NCI-H2081 (cell line): ENCODE measurements at places on chromosomes 2 and 18.

GRCh38 chr18:58891776-58892175, 27.1 kb downstream of the ZNF532 start:
- DNase-seq = no peak

- DNase-seq = no peak
Measured at GRCh38 chr2:17442334-17442733, 75.9 kb downstream of the RAD51AP2 start.

DNA sequence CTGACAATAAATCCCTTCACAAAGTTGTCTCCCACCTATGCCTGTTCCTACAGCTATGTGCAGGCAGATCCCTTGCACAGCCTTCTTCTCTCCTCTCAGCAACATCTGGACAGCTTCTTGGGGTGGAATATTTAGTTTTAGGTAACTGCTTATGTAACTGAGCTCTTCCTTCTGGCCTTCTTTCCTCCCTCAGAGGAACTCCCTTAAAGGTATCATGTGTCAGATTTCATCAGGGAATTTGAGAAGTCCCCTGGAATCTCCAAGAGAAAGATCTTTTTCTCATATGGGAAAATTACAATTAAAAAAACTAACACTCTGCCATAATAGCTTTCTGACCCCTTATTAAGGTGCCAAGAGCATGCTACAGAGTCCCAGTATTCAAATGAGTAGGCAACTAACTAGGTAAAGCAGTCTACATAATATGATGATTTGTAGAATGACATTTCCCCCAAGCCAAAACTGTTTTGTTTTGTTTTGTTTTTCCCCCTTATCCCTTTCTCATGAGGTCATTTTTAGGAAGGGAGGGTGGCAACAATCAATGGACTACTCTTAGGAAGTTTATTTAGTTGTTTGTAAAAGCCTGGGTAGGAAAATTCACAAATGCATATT, 2.4 kb downstream of the TMEM200C start:
- no peak for DNase-seq

- no peak for DNase-seq
Measured at GRCh38 chr2:98637401-98638147, 29.2 kb downstream of the UNC50 start.

DNA sequence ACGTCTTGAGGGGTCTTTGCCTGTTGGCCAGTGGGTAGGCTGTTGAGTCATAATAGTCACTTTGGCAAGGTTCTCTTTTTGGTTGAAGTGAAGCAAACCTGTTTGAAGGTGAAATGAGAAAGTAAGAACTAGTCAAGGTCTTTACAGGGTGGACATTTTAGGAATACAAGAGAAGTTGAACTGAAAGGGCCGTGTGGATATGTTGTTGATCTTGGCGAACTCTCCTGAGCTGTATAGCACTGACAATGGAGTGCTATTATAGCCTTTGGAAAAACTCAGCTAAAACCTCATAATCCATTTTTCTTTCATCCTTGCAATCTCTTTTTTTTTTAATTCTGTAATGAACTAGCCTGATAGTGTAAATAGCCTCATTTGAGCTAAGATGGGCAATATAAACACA, 248.1 kb downstream of the MEIS1 start:
- no peak for DNase-seq

DNA sequence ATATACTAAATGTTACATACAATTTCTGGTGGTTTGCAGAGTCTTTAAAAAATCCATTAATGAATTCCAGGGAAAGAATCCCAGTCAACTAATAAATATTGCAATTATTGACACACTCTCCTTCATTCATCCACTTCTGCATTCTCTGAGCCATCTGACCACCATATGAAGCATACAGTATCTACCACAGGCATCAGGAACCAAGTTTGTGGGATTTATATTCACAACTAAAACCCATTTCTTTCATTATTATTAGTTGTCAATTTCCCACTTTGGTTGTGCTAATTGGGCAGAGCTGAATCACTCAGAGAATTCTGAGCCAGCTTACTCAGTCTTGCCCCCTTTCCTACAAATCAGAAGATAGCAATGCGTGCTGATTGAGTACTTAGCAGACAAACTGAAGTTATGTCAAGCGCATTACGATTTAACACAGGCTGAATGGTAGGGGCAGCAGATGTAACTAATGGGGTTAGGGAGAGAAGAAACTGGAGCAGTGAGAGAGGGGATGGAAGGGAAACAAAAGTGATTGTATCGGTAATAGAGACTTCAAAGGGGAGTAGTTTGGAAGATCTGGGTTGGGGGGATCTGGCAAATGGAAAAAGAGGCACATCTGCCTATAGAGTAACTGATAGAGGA, 52.3 kb downstream of the ZEB2 start:
- no peak for DNase-seq

DNA sequence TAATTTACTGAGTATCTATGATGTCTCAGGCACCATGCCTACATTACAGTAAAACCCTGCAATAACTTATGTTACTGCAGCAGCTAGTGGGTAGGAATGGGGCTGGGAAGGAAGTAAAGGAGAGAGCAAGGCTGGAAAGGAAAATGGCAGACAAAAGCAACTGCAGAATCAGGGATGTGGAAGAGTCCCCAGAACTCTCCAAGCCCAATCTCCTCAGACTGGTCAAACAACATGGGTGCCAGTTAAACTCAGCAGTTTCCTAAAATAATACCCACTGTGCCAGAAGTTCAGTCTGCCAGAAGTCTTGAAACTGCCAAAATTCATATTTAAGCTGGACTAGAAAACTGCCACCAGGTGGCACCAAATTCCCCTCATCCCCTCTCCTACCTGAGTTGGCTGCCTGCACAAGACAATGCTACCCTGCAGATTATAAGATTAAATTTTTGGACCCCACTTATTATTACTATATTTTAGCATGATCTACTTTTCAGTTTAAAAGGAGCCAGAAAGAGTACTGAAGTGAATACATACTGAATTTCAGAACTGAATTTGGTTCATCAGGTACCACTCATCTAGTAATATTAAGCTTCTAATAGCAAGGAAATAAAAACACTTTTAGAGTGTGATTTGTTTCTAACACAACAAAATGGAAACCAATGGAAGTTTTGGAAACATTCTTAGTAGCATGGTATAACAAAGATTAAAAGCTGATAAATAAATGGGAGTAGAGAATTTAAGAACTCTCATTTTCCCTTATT, 86.8 kb upstream of the DNER start:
- DNase-seq = peak; percentile 64

- DNase-seq = no peak
Measured at GRCh38 chr2:111208639-111209038, 87.9 kb downstream of the BCL2L11 start.

- DNase-seq = no peak
Measured at GRCh38 chr18:79921984-79922965, 29.2 kb downstream of the SLC66A2 start.

DNA sequence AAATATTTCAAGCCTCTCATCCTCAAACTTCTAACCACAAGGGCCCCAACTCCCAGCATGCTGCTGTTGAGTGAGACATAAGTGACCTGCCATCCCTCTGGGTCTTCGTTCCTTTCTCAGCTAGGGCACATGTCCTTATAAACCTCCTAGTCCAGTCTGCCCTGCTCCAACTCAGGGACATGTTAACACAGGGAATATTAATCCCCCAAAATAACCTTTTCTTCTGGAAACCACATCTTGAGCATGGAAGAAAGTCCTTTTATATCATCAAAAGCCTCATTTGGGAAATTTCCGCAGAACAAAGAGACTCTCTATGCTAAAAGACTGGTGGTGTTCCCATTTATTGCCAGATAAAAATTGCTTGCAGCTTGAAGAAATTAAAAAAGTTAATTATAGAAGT, 14.4 kb downstream of the TNP1 start:
- no peak for DNase-seq

DNA sequence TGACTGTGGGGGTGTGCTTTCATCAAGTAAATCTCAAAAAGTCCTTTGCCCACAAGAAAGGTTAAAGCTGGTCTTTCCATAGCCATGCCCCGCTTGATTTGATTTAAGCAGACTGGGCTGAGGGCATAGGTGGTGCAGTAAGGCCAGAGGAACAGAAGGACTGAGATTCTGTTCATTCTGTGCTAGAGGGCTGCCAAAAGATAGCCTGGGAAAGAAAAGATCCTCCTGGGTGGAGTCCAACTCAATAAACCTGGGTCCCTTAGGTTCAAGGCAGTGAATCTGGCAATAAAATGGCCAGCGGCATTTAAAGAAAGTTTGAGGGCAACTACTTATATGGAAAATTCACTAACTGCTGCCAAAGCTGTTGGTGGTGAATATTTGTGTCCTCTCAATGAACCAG, 59.2 kb upstream of the MAP3K20 start:
- no peak for DNase-seq

DNA sequence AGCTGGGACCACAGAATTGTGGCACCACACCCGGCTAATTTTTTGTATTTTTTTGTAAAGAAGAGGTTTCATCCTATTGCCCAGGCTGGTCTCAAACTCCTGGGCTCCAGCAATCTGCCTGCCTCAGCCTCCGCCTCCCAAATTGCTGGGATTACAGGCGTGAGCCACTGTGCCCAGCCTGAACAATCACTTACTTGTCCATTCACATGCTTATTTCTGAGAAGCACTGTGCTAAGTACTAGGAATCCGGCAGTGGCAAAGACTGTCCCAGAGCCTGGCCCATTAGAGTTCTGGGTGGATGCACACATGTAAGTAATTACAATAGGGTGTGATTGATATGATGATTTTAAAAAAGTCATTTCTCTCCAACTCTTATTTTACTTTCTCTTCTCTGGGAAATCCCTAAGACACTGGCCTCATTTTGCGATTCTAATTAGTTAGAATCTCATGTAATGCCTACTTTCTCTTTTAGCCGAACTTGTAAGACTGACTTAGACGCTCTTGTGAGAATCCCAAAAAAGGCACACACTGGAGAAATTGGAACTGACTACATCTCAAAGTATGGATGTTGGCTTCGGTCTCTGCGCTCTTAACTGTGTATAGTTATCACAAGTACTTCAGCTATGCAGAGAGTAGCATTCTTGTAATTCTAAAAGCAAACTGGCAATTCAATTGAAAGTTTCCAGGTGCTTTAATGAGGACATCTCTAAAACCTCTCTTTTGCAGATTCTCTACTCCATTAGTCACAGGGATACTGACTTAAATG, 567.7 kb downstream of the DCC start:
- DNase-seq = no peak

DNA sequence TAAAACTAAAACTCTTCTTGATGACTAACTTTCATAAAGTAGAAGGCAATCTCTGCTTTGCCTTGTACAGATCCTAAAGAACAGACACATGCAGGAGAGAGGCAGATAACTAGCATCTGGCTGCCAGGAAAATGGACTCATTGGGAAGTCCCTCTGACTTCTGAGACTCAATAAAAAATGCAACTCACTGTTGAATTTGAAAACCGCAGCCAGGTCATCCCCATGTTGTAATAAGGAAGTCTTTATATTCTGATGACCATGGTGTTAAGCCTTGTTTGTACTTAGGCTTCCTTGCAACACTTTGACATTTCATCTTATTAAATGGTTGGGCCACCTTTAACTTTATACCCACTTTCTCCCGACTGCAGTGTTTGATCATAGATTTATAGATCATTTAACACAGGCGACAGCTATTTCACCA, 375.1 kb upstream of the KCNH7 start:
- DNase-seq = no peak

DNA sequence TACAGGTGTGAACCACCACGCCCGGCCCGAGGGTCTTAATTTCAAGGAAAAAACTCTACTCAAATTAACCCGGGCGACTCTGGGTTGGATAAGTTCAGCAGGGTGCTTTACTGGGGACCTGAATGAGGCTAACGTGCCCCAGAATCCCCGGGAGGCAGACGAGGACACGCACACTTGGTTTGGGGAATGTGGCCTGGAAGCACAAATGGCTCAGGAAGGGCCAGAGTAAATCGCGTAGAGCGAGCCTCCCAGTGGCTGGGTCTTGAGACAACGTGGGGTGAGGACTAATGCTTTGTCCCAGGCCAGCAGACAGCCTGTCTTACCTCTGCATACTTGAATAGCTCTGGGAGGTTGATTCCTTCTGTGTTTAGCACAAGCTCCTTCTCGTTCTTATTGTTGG, 75.8 kb downstream of the POLR1A start:
- no peak for DNase-seq

GRCh38 chr18:22136395-22136794, 33.0 kb upstream of the GATA6 start:
- no peak for DNase-seq

GRCh38 chr2:111182121-111182520, 61.4 kb downstream of the BCL2L11 start:
- DNase-seq = no peak

DNA sequence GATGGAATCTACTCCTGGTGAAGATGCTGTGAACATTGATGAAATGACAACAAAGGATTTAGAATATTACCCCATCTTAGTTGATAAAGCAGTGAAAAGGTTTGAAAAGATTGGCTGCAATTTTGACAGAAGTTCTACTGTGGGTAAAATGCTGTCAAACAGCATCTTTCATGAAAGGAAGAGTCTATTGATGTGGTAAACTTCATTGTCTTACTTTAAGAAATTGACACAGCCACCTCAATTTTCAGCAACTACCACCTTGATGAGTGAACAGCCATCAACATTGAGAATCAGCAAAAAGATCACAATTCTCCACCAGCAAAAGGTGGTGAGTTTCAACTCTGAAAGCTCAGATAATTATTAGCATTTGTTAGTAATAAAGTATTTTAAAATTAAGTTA, 310.3 kb upstream of the RBMS1 start:
- no peak for DNase-seq

GRCh38 chr2:12773586-12774394, 57.1 kb downstream of the TRIB2 start:
- DNase-seq = no peak

GRCh38 chr2:112646102-112646719, 472 bp downstream of the SLC20A1 start:
- peak; percentile 54 for DNase-seq

- DNase-seq = no peak
Measured at GRCh38 chr2:164000176-164000575, 264.4 kb upstream of the FIGN start.

DNA sequence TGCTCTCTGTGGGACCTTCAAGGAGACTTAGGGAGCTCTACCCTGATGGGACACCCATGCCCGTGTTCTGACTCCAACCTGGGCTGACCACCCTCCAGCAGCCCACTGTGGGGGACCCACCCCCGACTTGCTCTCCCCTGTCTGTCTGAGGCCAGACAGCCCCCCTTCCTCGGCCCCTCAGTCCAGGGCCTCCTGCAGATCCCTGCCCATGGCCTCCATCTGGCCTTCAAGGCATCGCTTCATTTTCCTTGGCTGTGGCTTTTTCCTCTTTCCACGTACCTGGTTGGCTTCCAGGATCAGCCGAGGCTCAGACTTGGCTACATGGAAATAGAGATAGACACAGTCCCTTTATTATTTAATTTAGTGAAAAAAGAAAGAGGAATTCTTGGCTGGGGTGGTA, 290.0 kb downstream of the CYP26B1 start:
- no peak for DNase-seq

DNA sequence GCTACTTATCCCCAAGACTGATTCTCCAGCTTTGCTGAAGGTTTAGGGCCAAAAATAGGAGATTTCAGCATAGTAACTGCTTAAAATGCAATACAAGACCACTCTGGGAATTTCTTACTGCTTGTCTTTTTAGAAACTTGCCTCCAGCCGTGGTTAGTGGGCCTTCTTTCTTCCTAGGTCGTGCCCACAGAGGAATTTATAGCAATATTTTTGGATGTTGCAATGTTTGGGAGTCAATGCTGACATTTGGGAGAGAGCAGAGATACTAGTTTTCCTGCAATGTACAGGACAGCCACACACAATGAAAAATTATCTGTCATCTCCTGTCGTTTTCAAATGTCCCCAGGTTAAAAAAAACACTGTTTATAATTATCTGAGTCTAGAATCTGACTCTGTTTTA, 25.6 kb upstream of the CERS6 start:
- DNase-seq = no peak
